ENCODE measurements at places on chromosomes 5 and 9.

GRCh38 chr5:36495611-36496010 lies 110.8 kb upstream of the SLC1A3 start:
- DNase-seq, result no peak

DNA sequence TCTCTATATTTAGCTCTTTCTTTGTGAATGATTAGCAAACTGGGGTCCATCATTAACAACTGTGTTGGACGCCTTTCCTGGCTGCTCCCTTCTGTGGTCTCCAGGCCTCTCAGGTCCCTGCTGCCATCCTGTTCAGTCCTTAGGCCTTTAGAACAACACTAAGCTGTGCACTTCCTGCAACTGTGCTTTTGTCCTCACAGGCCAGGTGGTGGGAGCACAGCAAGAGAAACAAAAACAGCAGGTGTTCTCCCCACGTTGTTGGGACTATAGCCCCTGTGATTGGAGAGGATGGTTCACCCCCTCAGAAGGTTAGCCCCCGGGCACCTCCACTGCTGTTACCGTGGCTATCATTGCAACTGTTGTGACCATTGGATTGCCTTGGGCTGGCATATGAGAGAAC lies 41.7 kb upstream of the CLINT1 start:
- DNase-seq, result no peak

DNA sequence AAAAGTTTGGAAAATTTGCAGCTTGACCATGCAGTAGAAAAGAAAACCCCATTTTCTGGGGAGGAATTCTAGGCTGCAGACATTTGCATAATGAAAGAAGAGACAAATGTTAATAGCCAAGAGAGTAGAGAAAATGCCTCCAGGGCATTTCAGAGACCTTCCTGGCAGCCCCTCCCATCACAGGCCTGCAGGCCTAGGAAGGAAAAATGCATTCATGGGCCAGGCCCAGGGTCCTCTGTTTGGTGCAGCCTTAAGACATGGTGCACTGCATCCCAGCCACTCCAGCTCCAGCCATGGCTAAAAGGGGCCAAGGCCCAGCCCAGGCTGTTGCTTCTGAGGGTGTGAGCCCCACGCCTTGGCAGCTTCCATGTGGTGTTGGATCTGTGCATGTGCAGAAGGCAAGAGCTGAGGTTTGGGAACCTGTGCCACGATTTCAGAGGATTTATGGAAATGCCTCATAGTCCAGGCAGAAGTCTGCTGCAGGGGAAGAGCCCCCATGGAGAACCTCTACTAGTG lies 75.0 kb upstream of the OR13F1 start:
- DNase-seq, result no peak

DNA sequence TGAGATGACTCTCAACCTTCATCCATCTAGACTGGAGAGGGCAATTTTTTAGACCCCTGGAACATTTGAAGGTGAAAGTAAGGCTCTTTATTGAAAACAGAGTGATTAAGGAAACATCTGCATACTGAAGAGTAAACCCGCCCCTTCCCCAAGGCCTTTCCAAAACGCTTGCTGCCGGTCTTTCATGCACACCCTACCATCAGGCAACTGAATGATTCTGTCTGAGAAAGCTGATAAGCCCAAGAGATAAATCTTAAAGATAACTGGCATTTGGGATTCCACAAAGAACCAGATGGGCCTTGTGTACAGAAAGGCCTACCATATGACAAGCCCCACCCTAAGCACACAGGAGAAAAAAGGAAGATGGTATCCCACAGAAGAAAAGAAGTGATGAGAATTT lies 54.4 kb upstream of the PIK3R1 start:
- DNase-seq, result no peak

- DNase-seq, result no peak
These were observed 3.5 kb upstream of the LRRC14B start for GRCh38 chr5:187617-188451.

DNA sequence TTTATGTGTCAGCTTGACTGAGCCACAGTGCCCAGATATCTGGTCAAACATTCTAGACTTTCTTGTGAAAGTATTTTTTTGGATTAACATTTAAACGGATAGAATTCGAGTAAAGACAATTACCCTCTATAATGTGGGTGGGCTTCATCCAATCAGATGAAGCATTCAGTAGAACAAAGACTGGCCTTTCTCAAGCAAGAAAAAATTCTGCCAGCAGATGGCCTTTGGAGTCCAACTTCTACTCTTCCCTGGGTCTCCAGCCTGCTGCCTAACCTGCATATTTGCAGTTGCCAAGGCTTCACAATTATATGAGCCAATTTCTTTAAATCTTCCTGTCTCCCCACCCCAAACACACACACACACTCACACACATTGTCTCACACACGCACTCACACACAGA lies 86.4 kb downstream of the MED10 start:
- no peak for DNase-seq

DNA sequence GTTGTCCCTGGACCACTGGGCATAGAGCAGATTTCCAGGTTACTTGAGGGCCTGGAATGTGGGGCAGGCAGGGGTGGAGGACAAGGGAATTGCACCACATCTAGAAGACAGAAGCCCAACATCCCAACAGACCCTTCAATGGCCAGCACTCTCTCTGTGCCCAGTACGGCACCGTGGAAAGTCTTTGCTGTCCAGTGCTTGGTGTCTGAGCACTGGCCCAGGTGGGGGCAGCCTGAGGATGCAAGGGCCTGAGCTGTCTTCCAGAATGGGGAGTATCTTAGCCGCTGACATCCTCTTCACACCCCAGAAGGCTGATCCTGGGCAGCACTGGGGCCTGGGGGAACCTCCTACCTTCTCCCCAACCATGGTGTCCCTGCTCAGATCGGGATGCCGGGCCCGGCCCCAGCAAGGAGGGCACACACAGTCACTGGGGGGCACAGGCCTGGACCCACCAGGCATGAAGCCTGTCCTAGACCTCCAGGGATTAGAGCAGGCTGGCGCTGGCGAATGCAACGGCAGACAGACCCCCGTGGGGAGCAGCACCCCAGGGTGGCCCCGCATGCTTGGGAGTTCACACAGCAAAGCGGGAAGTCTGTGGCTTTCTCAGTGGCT lies 40.6 kb upstream of the OLFM1 start:
- DNase-seq, result no peak

DNA sequence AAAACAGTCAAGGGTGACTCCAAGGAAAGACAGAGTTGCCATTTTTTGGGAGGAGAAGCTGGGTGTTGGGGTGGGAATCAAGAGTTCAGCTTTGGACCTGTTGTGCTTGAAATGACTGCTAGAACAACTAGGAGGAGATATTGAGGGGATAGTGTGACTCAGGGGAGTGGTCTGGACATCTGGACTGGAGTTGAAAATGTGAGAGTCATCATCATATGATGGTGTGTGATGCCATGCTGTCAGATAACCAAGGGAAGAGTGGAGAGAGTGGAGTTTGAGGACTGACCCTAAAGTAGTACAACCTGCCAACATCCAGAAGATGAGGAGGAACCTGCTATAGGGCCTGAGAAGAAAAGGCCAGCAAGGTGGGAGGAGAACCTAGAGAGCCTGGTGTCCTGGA lies 199.7 kb downstream of the ARHGEF28 start:
- no peak for DNase-seq

DNA sequence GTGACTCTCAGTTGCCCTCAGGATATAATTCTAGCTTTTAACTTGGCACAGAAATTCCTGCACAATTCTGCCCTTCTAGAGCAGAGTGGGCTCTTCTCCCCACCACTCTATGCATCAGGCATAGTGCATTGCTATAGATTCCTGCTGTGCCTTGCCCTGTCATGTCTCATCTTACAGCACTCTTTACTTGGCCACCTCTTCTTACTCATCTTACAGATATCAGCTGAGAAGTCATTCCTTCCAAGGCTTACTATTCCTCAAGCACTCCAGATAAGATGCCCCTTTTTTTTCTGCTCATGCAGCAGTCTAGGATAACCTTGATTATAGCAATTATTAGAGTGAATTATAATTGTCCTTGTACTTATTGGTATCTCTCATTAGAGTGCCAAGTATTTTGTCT lies 5.6 kb downstream of the FAM221B start:
- DNase-seq, result no peak

DNA sequence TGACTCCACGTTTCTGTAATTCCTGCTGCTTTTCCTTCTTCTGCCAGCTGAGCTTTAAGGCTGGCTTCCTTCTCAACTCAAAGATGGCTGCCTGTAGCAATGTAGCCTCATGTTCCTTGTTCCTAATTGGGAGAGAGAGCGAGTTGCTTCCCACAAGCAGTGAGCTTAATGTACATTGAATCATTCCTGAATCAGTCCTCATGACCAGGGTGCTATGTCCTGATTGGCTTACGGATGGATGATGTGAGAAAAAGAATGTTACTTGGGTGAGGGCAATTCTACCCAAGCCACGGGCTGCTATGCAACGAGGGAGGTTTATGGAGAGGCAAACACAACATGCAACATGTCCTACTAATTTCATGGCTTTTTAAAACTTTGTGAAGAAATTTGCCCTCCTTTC lies 356.2 kb downstream of the RASEF start:
- no peak for DNase-seq

GRCh38 chr5:96049398-96050272 lies 88.0 kb upstream of the ELL2 start:
- DNase-seq, result no peak

- DNase-seq, result no peak
These were observed 8.1 kb downstream of the SPRY4 start for GRCh38 chr5:142316681-142317080.

GRCh38 chr9:105066275-105066865 lies 138.4 kb upstream of the ABCA1 start:
- DNase-seq, result no peak

- no peak for DNase-seq
These were observed 38.7 kb upstream of the SLC36A1 start for GRCh38 chr5:151408591-151409230.

- DNase-seq, result no peak
These were observed 39.2 kb upstream of the GCNT4 start for GRCh38 chr5:75091597-75091996.

GRCh38 chr5:91162534-91163381 lies 220.4 kb downstream of the ARRDC3 start:
- DNase-seq, result no peak

GRCh38 chr9:69299826-69300225 lies 25.2 kb upstream of the ENTREP1 start:
- DNase-seq, result no peak
